ENCODE measurements at places on chromosomes 7 and 10.

GRCh38 chr10:104351061-104351702 lies 2.5 kb upstream of the CFAP58 start:
- DNase-seq: no peak

DNA sequence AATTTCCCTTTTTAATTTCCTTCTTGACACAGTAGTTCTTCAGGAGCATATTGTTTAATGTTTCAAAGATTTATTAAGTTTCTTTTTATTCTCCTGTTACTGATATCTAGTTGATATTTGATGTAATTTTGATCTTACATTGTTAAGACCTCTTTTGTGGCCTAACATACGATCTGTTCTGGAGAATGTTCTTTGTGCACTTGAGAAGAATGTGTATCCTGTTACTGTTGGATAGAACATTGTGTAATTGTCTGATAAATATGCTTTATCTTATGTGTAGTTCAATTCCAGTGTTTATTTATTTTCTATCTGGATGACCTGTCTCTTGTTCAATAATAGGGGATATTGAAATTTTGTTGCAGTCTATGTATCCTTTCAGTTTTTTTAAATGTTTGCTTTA lies 106.7 kb downstream of the ITGB1 start:
- no peak for DNase-seq

- no peak for DNase-seq
Observed at GRCh38 chr10:128013626-128014025, 106.7 kb downstream of the PTPRE start.

- DNase-seq: no peak
Observed at GRCh38 chr7:28316489-28316888, 95.8 kb upstream of the CREB5 start.

DNA sequence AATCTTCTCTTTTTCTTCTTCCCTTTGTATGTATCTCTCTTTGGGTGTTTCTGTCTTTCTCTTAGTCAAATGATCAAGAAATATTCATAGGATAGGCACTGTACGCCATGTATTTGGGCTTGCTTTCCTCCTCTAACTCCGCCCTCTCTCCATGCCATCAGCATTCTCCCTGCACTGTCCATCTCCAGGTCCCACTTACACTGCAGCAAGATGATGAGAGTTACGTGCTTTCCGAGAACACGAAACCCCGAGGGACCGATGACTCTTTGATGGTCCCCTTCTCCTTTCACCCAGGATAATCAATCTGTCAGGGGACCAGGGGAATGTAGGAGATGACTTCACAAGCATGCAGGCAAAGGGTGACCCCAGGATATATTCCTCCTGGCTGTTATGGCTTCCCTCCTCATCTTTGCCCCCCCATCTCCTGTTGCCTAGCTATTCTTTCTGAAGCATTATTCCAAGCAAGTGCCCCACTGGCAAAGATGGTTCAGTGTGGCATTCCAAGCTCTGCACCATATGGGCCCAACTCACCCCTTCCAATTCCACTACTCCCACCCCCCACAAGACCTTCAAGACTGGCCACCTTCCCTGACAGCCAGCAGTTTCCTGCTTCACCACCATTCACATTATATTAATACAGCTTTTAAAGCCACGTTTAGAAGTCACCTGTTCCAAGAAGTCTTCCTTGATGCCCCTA lies 40.0 kb downstream of the HIF1AN start:
- DNase-seq: no peak

GRCh38 chr7:23043441-23043840 lies 29.5 kb upstream of the HYCC1 start:
- DNase-seq: no peak

DNA sequence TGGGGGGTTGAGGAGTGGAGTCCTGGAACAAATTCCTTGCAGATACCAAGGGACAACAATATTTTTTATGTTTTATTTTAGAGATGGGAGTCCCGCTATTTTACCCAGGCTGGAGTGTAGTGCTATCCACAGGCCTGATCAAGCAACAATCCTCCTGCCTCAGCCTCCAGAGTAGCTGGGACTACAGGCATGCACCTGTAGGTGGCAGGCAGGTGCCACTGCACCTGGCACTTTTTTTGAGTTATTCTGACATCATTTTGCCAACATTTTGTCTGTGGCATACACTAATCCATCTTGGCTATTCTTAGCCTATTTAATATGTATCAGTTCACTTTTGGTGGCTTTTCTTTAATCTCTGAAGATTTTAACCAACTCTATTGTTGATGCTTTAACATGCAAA lies 317.8 kb upstream of the MTPN start:
- no peak for DNase-seq

Measured in brain pericyte (primary cell).